ENCODE measurements at places on chromosomes 2 and 18. TPM values are rescaled to one million over a fixed set of nuclear protein-coding genes. Genes with fewer than 3 reads are reported as not detected.

The SP3 gene
- 65.4 TPM for total RNA-seq

The L3MBTL4 gene
- 0.53 TPM for total RNA-seq

The HNRNPLL gene
- 35.7 TPM for total RNA-seq

The SOWAHC gene
- total RNA-seq: 5.3 TPM

The CASP8 gene
- total RNA-seq: 16.9 TPM

The IAH1 gene
- 42.2 TPM for total RNA-seq

The NAT8 gene
- total RNA-seq: not detected

The MARCHF4 gene
- total RNA-seq: 29.5 TPM

The CCDC178 gene
- 1.2 TPM for total RNA-seq

The HJURP gene
- total RNA-seq: 4.3 TPM

The TLX2 gene
- total RNA-seq: not detected

DNA sequence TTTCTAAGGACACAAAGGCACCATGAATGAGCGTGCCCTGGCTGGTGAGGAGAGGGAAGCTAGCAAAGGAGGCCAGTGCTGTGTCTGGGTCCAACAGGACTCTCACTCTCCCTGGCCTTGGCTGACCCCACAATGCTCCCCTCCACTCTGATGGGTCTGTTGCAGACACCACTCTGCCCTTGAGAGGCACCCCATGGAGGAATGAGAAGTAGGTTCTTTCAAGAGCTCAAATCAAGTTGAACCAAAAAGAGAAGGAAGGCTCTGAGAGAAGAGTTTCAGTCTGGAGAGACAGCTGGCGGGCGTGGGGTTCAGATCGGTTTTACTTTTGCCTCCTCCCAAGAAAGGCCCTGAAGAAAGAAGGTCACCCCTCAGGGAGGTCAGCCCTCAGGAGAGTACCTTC, 18.4 kb downstream of the TMEM247 start:
- no peak for DNase-seq

DNA sequence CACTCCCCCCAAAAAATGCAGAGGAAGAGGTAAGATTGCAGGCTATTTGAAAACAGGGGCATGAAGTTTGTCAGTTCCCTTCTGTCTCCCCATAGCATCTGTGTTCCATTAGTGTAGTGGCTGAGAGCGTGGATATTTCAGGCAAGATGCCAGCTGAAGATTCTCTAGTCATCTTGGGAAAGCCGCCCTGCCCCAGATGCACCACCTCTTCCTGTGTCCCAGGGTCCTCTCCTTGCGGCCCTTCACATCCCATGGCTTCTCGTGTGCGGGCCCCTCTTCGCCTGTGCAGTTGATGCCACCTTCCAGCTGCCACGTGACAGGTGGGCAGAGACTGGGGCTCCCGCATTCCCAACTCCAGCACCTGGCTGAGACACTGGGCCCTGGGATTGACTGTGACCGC, 16.1 kb downstream of the TMEM127 start:
- DNase-seq: no peak

DNA sequence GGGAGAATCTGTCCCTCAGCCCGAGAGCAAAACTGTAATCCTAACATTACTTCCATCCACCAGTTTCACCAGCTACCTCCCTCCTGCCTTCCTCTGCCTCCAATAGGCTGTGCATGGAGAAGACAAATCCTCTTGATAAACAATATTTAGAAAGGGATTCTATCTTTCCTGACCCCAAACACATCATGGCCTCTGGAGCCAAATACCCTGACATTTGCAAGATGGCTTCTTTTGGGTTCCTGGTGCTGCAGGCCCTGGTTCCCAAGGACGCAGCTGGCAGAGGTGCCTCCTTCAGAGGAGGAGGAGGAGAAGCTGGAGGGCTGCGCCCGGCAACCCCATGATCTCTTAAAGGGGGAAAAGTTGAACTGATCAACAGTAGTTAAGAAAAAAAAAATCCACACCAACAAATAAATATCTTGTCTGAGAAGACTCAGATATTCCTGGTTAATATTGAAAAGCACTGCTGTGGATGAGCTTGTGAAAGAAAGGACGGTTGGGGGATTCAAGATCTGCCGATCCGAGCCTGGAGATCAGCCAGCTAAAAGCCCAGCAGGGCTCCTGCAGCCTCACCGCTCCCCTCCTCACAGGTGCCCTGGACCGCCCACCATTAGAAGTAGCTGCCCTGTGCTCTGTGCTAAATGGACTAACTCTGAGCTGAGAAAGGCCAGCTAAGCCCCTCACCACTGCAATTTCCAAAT, 116.8 kb downstream of the MSH2 start:
- no peak for DNase-seq

- DNase-seq: no peak
These were observed 8.2 kb upstream of the SMARCAL1 start for GRCh38 chr2:216404010-216404618.

DNA sequence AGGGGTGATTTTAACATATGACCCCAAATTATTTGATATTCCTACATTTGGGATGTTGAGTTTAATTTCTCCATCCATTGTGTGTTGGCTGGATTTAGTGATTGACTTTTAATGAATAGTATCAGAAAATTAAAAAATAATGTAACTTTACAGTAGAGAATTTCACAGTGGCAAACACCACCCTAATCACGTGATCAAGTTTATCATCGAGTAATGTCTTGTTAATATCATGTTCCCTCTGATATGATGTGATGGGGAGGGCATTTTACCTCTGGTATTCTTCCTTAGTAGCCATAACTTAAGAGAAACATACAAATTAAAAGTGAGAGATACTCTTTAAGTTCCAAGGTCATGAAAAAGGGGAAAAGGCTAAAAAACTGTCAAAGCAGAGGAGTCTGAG, 602.0 kb upstream of the CELF4 start:
- DNase-seq: no peak

- DNase-seq: no peak
These were observed 443 bp downstream of the CPSF3 start for GRCh38 chr2:9423922-9424272.

GRCh38 chr2:179036353-179036905, 13.5 kb downstream of the CCDC141 start:
- no peak for DNase-seq

- DNase-seq: peak; percentile 25
These were observed 115.7 kb upstream of the LRATD1 start for GRCh38 chr2:14516844-14517243.

- DNase-seq: no peak
These were observed 83.9 kb downstream of the PLCL1 start for GRCh38 chr2:197888321-197888720.

- DNase-seq: no peak
These were observed 986.7 kb upstream of the CDH2 start for GRCh38 chr18:29163596-29163995.

DNA sequence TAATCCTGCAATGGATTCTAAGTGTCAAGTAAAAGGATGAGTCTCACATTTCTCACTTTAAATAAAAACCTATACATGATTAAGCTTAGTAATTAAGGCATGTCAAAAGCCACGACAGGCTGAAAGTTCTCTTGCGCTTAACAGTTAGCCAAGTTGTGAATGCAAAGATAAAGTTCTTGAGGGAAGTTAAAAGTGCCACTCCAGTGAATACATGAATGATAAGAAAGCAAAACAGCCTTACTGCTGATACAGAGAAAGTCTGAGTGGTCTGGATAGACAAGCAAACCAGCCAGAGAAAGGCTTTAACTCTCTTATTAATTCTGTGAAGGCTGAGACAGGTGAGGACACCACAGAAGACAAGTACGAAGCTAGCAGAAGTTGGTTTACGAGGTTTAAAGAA, 12.7 kb downstream of the THOC1 start:
- DNase-seq: no peak

GRCh38 chr2:3314626-3315025, 63.0 kb downstream of the EIPR1 start:
- no peak for DNase-seq

- DNase-seq: no peak
These were observed 29.5 kb upstream of the IL1R2 start for GRCh38 chr2:101962309-101962708.

GRCh38 chr2:84395820-84396219, 63.3 kb downstream of the SUCLG1 start:
- DNase-seq: no peak

GRCh38 chr18:9756933-9757470, 48.9 kb downstream of the RAB31 start:
- DNase-seq: no peak

DNA sequence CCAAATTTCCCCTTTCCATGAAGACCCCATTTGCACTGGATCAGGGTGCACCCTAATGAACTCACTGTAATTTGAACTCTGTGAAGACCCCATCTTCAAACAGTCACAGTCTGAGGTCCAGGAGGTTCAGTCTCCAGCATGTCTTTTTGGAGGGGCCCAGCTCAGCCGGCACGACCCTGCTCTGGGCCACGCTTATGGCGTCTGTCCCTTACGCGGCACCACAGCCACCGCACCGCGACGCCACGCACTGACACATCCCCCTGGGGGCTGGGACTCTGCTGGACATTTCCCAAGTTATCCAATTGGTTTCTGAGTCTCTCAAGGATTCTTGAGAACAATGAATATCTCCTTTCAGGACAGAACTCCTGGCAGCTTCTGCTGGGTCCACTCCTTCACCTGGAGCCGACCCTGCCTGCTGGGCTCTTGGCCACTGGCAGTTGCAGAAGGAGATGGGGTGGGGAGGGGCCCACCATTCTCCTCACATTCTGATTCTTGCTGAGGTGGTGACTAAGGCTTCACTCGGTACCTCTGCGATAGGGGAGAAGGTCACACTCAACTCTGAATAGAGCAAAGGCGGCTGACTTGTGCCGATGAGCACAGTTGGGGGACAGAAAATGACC, 124.0 kb downstream of the RTP5 start:
- DNase-seq: no peak

DNA sequence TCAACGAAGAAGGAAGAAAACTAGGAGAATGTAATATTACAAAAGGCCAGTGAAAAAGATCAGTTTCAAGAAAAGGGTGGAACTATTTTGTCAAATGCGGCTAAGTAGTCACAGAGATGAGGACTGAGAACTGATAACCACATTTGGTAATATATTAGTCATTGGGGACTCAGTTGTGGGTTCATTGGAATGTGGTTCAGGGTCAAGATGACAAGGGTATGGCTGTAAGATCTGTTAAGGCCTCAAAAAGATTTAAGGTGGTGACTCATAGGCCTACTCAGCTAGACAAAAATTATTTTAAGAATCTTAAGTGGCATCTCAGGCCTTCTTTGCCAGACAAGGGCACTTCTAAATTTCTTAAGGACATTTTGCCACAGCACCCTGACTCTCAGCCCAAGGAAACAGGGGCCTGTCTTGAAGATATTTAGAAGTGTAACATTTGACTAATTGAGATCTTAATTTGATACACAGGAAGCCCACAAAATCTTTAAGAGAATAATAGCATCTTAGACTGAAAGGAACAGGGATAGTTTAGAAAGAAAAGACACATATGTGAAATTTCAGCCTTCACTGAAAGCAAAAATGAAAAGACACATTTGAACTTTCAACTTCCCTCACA, 81.3 kb downstream of the STRADB start:
- no peak for DNase-seq

DNA sequence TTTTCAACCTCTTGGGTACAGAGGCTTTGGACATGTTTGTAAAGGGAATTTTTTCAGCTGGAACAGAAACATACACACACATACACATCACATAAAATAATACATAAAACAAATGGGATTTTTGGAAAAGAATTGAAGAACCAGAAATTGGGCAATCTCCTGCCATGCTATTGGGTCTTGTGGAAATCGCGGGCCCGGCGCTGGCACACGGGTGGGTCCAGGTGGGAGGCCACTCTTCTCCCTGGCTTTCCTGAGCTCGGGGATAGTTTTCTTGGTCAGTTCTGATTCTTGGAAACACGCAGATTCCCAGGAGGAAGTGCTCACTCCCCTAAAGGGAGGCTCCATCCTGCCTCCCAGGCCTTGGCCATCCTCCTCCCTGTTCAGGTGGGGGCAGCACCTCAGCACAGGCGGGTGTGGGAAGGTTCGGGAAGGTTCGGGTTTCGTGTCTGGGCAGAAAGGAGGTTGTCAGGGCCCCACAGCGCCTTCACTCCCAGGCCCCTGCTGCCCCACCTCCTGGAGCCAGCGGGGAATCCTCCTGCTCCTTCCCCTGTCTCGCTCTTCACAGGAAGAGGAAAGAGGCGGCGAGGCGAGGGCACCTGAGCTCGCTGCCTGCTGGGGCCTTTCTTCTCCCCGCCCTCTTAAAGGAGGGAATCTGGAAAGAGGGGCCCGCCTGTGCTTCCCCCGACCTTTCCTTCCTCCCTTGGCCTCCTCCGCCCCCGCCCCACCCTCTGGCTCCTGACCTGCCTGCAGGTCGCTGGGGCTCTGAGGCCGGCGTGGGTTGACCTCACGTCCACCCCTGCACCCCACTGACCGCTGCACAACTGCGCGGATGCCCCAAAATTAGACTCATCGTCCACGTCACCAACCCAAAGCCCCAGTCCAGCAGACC, 97.8 kb upstream of the PXDN start:
- DNase-seq: no peak

- DNase-seq: no peak
These were observed 236.6 kb downstream of the GLI2 start for GRCh38 chr2:120972286-120972685.

- DNase-seq: no peak
These were observed 35.1 kb downstream of the MAL start for GRCh38 chr2:95060446-95061118.
